ENCODE measurements at places on chromosomes 12 and 14. TPM values are rescaled to one million over a fixed set of nuclear protein-coding genes. Genes with fewer than 3 reads are reported as not detected.

The AQP6 gene
- total RNA-seq = not detected

The SIX1 gene
- 0.73 TPM for total RNA-seq

The ARF6 gene
- total RNA-seq = 86.0 TPM

The OTUB2 gene
- total RNA-seq = 0.53 TPM

The PLXNC1 gene
- 0.53 TPM for total RNA-seq

The PRB2 gene
- not detected for total RNA-seq

The OAS3 gene
- 8.4 TPM for total RNA-seq

- DNase-seq = no peak
These were observed 154.4 kb downstream of the RPAP3 start for GRCh38 chr12:47551426-47551851.

DNA sequence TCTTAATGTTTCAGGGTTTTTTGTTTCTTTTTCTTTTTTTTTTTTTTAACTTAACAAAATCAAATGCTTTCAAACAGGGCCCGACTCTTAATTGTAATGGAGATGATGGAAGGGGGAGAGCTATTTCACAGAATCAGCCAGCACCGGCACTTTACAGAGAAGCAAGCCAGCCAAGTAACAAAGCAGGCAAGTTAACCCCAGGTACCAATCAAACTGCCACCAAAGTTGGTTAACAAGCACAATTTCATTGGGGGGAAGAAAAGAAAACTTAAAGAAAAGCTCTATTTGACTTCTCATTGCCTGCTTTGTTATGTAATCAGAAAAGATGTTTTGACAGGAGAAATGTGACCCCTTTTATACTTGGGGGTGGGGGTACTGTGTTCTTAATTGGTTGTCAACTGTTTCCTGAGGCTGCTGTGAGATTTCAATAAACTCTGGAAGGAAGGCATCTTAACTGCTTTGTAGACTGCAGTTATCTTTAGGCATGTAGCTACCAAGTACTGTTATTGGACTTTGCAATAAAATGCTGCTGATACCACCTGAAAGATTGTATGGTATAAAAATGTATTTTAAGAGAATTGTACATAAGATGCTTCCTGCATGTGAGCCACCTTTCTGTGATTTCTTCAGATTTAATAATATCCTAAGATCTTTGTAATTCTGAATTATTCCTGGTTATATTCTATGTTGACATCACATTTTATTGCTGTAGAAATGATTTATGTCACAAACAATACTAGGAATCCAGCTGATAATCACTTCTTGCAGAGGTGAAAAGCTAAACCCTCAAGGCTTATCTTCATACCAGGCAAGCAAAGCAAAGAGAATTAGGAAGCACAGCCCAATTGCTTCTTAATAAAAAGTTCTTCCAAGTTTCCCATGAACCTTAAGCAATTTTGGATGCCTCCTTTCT lies 26.9 kb downstream of the MAPKAPK5 start:
- DNase-seq = no peak

GRCh38 chr14:72619111-72619571 lies 274.8 kb downstream of the DPF3 start:
- DNase-seq = no peak

DNA sequence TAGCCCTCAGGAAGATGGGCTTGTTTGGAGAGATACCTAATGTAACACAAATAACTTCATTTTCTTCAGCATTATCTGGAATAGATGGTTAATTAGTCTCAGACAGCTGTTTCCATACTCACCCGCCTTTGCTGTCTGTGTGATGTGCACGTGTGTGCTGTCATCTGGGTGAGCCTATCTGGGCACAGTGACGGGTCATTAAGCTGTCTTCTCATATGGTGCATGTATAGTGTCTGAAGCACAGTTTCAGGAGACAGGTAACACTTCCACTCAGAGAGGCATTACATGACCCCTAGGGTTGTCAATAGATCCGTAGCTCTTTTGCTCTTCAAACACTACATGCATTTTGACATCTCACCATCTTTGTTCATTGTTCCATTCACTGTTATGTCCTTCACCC lies 493.3 kb downstream of the APAF1 start:
- no peak for DNase-seq

GRCh38 chr14:75926431-75927115 lies 55.2 kb downstream of the TGFB3 start:
- DNase-seq = no peak

GRCh38 chr12:123410041-123410412 lies 26.1 kb downstream of the KMT5A start:
- no peak for DNase-seq

DNA sequence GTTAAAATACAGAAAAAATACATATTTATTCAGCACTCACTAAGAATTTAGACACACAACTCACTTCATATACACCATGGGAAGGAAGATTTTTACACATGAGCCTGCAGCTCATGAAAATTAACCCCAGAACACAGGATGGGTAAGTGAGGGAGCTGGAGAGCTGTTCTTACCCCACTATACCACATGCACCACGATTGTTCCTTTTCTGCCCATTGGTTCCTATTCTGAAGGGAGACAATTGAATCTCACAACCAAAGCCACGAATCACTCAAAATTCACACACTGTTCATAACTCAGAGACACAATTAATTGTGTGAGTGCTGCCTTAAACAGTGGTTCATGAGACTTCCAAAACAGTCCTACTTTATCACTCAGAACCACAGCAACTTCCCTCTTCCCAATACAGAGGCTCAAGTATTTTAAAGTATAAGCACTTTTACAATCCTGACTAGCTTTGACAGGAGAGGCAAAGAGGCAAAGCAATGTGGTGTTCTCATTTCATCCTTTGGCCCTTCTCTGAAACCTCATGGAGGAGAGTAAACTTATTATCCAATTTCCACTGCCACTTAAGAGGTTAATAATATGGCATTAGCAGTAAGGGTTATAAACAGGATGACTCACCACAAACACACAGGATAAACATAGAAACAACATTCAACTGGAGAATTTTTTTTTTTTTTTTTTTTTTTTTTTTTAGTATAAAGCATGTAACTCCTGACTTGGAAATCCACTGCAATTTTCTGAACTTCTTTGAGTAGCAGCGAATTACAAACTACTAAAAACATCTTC lies 59.5 kb downstream of the ITPR2 start:
- DNase-seq = no peak

Measured in pulmonary artery endothelial cell (primary cell).